ENCODE measurements at places on chromosomes 4 and X. TPM values are rescaled to one million over a fixed set of nuclear protein-coding genes. Genes with fewer than 3 reads are reported as not detected.

GRCh38 chrX:21990832-21991231 lies 41.3 kb upstream of the PHEX start:
- DNase-seq, result no peak

DNA sequence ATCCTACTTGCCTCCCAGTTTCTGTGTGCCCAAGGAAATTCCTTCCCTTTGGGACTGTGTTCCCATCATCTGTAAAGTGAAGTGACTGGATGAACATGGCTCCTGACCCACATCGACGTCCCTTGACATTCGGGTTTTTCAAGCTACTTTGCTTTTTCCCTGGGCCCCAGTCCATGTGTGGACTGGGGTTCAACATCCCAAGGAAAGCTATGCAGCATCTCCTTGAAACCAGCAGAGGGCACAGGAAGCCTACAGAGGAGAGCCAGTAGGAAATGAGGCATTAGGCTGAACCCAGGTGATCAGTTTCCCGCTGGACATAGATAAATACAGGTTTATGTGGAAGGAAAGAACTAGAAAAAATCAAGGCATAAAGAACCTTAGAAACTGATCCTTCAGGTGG lies 145.1 kb upstream of the ARHGEF9 start:
- no peak for DNase-seq

DNA sequence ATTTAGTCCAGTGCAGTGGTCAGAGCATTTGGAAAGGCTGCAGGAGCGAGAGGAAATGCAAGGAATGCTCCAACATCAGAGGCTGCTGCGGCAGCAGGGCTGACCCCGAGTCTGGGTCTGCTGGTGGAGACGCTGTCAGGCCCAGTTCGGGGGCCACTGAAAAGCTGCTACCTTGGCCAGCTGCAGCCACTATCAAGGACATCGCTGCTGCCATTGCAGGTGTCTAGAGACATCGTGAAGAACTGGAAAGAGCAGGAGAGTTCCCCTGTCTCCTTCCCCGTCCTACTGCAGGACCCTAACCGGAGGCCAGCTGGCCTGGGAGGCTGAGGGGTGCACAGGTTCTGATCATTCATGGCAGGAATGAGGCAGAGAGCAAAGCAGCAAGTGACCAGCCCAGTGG lies 29.5 kb upstream of the GPR78 start:
- no peak for DNase-seq

GRCh38 chr4:171025343-171025742 lies 787.9 kb upstream of the GALNTL6 start:
- DNase-seq, result no peak

DNA sequence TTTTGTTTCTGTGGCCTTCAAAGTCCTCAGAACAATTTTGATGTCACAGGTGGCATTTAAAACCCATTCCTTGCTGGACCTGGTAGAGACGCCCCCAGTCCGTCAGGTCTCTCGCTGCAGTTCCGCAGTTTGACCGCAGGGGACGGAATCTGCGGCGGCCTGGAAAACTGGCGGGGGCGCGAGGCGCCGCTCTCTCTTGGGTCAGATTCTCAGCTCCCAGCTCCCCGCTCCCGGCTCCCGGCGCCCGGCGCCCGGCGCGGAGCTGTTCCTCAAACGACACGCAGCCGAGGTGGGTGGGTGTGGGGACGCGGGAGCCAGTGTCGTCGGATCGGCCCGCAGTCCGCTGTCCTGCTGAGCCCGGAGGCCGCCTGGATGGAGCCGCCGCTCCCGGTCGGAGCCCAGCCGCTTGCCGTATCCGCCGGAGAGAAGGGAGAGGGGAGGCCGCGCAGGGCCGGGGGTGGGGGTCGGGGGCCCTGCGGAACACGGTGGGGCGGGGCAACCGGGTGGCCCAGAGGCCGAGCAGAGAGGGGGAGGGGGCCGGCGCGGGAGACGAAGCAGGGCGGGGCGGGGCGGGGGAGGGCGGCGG lies at the start of gene OCRL:
OCRL (plus strand) TSS at position 192 of the 586 bp plus-strand sequence; CDS start at position 373, 181 bp downstream.
- peak; percentile 70 for DNase-seq

GRCh38 chr4:47525154-47525819 lies 40.2 kb downstream of the ATP10D start:
- peak; percentile 91 for DNase-seq

GRCh38 chr4:142434519-142435224 lies 411.4 kb downstream of the INPP4B start:
- DNase-seq, result no peak

DNA sequence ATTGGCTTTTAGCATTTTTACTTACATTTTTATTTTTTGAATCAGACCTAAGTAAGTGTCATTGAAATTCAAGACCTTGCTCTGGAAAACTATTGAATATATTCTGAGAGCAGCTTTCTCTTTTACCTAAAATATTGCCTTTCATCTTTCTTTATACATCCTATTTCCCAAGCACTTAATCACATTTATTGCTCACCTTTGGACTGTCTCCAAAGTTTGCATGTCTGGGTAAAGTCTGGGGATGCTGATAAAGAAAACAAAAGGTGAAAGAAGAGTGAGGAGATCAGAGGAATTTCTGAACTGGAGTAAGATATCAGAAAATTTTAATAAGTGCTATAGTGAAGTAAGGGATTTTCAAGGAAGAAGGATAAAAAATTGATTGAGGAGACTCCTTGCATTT lies 308.5 kb upstream of the AADAT start:
- DNase-seq, result no peak

DNA sequence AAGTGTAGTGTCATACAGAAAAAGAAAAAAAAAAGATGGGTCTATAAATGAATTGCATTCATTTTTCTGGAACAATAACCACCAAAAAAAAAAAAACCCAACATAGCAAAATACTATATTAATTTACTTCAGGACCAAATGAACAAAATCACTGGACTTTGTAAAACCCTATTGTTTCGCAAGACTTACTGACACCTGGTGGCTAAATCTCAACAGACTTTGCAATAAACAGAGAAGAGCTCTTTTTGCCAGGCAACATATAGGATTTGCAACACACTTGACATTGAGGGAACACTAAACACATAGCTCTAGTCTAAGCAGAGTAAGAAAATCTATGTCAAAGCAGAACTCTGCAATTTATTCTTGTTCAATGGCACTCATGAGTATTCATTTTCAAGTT lies 990.2 kb downstream of the STPG2 start:
- DNase-seq, result no peak

DNA sequence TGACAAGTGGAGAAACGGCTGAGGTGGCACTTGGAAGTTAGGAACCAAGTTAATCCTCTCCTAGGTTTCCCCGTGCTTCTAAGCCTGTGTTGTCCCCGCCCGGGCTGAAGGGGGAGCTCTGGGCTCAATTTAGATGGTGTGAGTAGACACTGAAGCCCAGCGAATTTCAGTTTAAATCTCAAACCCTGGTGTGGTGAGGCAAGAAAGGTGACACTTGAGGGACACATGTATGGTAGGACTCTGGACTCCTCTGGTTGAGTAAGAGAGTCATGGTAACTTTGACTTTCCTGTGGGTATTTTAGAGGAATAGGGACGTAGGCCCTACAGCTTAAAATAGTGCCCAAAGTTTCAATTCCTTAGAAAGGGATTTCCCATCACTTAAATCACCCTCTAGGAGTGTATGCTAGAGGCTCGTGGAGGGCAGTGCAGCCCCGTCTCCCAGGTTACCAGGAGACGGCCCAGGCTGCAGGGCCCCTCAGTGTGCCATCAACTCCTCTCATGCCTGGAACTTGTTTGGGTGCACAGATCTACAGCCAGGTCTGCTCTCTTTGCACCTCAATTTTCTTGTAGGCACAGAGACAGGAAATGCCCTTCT lies 24.0 kb downstream of the HAND2 start:
- peak; percentile 47 for DNase-seq

DNA sequence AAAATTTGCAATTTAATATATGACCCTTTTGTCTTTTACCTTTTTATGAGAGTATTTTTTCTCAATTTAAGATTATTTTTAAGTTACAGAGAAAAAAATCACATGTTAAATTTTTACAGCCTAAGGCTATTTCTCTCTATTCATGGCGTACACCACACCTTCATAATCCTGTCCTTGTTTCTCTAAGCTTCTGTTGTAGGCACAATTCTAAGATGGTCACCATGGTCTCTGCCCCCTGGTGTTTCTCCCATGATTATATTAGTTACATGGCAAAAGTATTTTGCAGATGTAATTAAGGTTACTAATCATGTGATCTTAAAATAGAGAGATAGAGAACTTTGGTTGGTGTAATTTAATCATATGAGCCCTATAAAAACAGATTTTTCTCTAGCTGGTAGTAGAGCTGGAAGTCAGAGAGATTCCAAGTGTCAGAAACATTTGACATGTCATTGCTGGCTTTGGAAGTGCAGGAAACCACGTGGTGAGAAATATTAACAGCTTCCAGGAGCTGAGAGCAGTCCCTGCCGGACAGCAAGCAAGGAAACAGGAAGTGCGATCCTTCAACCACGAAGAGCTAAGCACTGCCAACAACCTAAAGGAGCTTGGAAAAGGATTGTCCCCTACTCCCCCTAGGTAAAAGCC lies 89.8 kb downstream of the EIF4E start:
- DNase-seq, result peak; percentile 7

DNA sequence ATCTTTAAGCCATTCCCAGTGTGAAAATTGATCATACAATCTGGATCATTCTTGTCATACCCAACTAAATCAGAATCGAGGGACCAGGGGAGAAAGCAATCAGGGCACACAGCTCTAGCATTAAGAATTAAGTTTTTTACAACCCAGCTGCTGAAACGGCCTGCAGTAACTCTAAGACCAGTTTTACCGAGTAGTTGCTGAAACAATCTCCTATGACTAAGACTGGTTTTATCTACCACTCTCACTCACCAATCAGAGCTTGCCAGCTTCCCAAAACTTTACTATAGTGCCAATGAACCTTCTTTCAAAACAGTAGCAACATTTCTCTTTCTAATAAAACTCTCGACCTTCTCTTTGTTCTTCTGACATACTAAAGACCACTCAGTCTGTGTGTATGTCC lies 2.8 kb upstream of the SAP30 start:
- DNase-seq, result peak; percentile 65

DNA sequence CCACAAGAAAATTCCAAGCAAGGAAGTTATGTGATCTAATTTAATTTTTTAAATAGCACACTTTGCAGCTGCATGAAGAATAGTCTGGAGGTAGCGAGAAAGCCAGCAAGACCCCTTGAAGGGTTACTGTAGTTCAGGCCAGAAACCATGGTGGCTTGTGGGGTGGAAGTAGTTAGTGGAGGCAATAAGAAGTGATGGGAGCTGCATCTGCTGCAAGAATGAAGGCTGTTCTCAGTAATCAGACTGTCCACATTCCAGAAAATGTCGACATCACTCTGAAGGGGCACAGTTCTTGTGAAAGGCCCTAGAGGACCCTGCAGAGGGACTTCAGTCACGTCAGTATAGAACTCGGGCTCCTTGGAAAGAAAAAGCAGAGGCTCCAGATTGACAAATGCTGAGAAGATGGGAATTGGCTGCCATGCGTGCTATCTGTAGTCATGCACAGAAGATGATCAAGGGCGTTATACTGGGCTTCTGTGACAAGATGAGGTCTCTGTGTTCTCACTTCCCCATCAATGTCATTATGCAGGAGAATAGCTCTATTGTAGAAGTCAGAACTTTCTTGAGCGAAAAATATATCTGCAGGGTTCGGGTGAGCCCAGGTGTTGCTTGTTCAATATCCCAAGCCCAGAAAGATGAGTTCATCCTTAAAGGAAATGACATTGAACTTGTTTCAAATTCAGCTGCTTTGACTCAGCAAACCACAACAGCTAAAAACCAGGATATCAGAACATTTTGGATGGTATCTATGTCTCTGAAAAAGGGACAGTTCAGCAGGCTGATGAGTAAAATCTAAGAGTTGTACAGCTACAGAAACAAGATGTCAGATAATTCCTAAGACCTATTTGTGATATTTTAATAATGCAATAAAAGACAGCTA lies 254.2 kb downstream of the CBR4 start:
- DNase-seq, result no peak

DNA sequence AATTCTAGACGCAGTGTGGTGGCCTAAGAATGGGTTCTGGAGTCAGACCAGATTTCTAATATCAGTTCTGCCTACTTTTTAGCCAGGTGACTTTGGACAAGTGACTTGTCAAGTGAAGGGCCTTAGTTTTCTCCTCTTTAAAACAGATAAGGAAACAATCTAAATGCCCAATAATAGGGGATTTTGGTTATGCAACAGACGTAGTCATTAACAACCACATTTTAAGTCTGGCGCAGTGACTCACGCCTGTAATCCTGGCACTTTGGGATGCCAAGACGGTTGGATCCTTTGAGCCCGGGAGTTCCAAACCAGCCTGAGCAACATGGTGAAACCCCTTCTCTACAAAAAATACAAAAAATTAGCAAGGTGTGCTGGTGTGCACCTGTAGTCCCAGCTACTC lies 2.1 kb upstream of the ZMYM3 start:
- no peak for DNase-seq

- no peak for DNase-seq
These were observed 3.0 kb downstream of the SLC9A6 start for GRCh38 chrX:135988245-135988644.

DNA sequence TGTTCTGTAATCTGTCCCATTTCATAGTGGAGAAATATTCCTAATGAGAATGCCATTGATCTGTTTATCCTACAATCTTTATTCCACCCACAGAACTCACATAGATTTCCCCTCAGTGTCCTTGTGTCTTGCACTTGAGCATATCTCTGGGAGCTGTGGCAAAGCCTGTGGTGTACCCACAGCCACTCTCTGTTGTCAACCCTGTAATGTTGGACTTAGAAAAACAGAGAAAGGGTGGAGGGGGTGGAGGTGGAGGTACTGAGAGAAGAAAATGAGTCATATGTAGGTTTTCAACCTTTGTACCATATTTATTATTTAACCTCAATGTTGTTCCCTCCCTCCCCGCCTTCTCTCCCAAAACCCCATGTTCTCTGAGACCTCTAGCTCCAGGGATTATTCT lies 46.9 kb upstream of the TLL1 start:
- DNase-seq, result no peak

DNA sequence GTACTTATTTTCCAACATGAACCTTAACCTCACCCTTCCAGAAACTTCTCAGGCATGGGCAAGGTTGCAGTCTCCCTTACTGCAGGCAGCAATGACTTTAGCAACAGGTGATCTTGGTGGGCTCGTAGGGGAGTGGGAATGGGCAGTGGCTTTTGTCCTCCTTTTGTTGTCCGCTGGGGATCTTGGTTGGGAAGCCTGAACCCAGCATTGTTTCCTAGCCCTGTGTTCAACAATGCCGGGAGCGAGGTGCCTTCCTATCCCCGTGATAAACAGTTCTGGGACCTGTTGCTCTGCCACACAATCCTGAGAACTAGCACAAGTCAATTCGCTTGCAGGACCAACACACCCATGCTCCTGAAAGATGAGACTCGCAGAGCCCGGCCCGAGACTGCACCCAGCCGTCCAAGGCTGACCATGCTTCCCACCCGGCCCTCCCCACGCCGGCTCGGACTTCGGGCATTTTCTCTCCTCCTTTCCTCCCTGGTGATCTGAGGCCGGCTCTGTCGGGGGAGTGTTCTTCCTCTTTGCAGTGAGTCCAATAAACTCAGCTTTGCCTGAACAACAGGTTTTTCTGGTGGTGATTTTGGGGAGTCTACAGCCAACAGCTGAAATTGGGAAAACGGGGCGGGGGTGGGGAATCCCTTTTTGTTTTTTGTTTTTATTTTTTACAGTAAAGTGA lies 20.2 kb downstream of the IRAK1 start:
- no peak for DNase-seq

Gene SHOX
- total RNA-seq, result not detected

Gene GCNA
- total RNA-seq, result 1.3 TPM

Gene LAP3
- 92.7 TPM for total RNA-seq

Gene SOD3
- not detected for total RNA-seq

Gene RXFP1
- total RNA-seq, result not detected

Gene AIFM1
- total RNA-seq, result 11.6 TPM

All from dermis microvascular lymphatic vessel endothelial cell (primary cell).